ENCODE measurements at places on chromosomes 16 and 17.

GRCh38 chr17:14737984-14738651 lies 437.2 kb downstream of the HS3ST3B1 start:
- no peak for DNase-seq

- DNase-seq, result no peak
These were observed 80.9 kb downstream of the GOSR1 start for GRCh38 chr17:30557916-30558685.

DNA sequence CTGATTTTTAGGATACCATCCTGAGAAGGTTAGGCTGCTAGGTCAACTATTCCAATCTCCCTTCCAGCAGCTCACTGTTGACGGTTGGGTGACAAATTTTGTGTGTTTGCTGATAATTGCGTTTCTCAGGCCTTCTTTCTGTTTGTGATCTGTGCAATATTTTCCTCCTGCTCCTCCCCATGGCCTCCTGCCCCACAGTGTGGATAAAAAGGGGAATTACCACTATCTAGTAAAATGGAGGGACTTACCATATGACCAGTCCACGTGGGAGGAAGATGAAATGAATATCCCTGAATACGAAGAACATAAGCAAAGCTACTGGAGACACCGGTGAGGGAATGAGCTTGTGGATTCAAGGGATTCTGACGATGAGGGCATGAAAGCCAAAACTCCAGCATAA lies 9.2 kb downstream of the CHD3 start:
- no peak for DNase-seq

DNA sequence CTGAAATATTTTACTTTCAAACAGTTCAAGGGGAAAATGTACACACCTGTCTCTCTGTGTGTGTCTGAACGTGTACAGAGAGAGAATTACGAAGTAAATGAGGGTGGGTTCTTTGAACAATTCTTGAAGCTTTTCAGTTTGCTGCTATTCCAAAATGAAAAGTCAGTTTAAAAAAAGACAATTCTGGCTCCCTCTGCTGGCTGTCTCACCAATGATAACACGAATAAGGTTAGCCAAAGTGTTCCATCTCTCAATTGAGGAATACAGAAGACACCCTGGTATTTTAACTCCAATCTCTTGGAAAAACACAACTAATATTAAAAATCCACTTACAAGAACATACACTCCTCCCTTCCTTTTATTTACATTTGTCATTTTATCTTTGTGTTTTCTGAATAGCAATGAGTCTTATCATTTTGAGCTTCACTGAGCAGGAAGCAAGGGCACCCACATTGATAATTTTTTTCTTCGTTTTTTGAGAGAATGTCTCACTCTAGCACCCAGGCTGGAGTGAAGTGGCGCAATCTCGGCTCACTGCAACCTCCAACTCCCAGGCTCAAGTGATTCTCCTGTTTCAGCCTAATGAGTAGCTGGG lies 20.5 kb downstream of the EFTUD2 start:
- DNase-seq, result no peak

DNA sequence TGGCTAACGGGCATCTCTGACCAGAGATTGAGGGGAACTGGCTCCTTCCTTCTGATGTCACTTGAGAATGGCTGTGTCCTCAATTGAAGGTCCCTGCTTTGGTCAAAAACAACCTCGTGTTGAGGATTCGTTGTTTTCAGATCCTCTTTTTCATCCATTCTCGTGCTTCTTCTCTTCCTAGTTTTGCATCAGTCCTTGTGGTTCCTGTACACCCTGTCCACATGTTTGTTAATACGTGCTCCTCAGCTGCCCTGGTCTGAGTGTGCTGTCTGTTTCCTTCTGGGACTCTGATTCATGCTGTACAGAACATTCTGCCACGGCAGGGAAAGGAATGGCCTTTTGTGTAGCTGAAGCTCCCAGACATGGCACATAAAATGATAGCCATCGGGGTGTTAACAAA lies 863.2 kb upstream of the GOT2 start:
- DNase-seq, result no peak

DNA sequence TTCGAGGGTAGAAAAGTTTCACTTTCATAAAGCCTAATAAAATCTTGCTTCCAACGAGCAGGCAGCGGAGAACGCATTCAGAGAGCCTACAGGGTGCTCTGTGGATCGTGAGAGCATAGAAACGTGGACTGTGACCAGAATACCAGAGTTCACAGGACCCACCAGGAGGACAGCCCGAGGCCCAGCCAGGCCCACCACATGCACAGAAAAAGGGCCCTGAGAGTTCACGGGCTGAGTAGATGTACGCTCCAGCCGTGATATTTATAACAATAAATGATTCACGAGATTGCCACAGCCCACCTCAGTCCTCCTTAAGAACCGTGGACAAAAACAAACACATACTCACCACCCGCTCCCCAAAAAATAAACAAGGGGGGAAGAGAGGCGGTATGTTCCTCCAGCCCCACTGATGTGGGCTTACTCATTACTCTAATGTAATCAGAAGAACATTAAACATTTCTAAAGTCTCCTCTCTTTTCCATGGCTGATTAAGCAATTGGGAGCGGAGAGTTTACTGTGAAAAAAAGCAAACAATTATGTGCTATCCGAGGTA lies 207.2 kb downstream of the C16orf78 start:
- no peak for DNase-seq

DNA sequence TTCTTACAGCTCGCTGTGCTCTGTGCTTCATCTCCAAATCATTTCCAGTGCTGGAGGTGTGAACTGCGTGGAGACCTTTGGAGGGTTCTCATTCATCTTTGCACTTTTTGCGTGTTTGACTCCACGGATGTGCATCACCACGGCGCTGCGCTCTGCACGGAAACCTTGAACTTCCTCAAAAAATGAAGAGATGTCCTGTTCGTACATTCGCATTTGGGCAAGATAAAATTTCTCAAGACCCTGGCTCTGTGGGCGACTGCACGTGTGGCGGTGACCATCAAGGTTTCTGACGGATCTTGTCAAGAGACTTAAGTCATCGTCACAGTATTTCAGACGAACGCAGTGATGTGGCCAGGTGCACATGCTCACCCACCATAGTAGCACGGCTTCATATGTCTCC lies 10.3 kb upstream of the PVALEF start:
- no peak for DNase-seq

- no peak for DNase-seq
These were observed 315.8 kb downstream of the HAPSTR1 start for GRCh38 chr16:9407206-9407758.

Data from GM12864 (cell line).